Posterior cingulate gyrus (tissue), 11 donors: ENCODE measurements at places on chromosomes 7 and 10.

DNA sequence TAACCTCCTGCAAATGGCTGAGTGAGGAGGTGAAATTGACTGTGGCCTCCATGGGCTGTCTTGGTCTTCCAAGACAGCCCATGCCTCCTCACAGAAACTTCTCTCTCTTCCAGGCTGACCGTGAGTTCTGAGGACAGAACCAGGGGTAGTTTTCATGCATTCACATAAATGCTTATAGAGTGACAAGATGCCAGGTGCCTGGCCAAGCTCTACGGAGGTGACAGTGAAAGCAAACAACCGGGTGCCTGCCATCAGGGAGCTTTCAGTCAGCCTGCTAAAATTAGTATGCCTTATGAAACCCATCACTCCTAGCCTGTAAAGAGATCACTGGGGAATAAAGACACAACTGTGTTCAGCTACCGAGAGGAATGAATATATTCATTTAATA lies 919 bp upstream of the RHOBTB1 start:
- DNase-seq: no peak

DNA sequence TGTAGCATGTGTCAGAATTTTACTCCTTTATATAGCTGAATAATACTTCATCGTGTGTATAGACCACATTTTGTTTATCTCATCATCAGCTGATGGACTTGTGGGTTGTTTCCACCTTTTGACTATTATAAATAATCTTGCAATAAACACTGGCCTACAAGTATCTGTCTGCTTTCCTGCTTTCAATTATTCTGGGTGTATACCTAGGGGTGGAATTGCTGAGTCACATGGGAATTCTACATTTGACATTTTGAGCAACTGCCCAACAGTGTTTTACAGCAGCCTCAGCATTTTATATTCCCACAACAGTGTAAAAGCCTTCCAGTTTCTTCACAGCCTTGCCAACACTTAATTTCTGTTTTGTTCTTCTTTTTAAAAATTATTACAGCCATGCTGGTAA lies 200.3 kb upstream of the PRSS1 start:
- DNase-seq: no peak

DNA sequence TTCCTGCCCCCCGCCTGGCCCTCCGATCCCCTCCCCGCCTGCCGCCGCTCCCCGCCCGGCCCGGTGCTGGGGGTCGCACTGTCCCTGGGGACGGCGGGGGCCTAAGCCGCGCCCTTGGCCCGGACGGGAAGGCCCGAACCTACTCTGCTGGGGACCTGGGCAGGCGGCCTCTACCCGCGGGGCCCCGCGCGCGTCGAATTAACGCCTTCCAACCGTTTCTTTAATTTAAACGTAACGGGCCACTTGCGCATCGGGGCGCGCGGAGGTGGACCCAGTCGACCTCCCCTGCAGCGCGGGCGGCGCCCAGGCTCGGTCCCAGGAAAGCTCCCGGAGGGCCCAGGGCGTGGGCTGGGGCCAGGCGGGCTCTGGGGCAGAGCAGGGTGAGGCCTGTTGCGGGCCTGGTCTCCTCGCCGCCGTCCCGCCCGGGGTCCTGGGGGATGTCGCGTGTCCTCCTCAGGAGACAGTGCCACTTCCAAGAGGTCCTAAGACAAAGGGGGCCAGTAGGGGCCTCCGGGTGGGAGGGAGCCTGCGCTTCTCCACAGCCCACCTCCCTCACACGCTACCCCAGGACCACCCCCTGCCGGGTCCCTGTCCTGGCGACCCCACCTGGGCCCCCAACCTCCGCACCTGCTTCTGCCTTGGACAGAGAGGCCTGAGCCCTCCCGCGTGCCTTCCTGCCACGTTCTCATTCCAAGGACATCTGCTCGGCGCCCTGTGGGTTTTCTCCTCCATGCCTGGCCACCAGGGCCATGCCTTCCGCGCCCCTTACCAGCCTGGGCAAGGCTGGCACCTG lies 658 bp upstream of the PTPRN2 start:
- no peak for DNase-seq

DNA sequence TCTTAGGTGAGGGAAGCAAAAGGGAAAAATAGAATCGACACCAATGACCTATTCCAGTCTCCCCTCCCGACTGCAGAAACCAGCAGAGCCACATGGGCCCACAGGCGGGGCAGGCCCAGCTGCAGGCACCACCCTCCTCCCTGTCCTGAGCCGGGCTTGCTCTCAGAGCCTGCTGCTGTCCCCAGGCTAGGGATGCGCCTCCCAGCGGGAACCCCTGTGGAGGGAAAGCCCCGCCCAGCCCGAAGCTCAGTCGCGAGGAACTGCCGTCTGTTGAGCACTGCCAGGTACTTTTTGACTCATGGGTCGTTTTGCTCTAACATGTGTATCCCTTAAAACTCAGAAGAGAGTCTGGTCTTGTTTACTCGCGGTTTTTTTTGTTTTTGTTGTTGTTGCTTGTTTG lies 124.5 kb upstream of the RET start:
- no peak for DNase-seq

GRCh38 chr10:52720018-52720417 lies 52.6 kb downstream of the MBL2 start:
- DNase-seq: no peak

DNA sequence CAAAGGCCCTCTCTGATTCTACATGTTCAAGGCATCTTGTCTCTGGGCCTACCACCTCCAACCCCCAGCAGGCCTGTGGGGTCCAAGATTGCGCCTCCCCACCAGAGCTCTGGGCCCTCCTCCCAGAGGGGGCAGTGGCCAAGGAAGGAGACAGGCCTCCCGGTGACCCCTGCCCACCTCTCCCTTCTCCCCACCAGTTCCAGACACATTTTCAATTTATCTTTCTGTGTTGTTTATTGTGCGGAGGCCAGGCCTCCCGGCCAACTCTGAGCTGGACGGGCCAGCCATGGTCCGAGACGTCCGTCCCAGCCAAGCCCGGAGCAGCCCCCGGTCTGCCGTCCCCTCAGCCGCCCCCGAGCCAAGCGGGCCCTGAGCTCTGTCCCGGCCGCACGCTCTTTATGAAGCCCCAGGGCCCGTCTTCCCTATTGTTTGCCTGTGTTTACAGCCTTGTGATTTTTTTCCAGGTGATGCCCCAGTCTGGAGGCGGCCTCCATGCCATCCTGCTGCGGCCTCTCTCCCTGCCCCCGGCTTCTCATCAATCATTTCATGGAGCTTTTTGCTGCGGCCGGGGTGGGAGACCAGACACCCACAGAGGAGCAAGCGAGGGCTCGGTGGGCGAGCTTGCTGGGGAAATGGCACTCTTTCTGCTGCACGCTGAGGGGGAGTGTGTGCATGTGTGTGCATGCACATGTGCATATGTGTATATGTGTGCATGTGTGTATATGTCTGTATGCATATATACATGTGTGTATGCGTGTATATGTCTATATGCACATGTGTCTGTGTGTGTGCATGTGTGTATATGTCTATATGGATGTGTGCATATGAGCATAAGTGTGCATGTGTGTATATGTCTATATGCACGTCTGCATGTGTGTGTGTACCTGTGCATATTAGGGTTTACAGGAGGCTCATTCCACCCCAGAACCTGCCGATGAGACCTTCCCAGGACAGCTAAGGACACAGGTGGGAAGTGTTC lies 52.7 kb upstream of the ELN start:
- no peak for DNase-seq

- DNase-seq: no peak
Observed at GRCh38 chr7:55127622-55128081, 108.8 kb downstream of the EGFR start.

GRCh38 chr7:141660259-141660658 lies 41.7 kb downstream of the DENND11 start:
- peak; percentile 36 for DNase-seq

GRCh38 chr7:1028775-1029636 lies 15.3 kb upstream of the GPR146 start:
- peak; percentile 97 for DNase-seq

DNA sequence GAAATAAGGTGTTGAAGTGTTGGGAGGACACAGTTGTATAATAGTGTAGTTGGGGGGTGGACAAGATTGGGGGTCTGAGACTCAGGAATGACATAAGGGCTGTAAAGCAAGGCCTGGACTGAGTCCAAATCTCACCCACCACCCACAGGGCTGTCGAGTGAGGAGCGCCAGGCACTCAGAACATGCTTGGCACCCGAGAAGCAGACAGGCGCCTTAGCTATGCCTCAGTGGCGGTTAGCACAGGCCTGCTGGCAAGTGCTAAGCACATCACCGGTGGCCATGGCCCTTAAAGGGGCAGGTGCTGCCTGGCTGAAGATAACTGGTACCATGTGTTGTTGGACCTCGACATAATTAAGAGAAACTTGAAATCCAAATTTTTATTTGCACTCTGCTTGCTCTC lies 90.7 kb downstream of the COL13A1 start:
- DNase-seq: no peak

DNA sequence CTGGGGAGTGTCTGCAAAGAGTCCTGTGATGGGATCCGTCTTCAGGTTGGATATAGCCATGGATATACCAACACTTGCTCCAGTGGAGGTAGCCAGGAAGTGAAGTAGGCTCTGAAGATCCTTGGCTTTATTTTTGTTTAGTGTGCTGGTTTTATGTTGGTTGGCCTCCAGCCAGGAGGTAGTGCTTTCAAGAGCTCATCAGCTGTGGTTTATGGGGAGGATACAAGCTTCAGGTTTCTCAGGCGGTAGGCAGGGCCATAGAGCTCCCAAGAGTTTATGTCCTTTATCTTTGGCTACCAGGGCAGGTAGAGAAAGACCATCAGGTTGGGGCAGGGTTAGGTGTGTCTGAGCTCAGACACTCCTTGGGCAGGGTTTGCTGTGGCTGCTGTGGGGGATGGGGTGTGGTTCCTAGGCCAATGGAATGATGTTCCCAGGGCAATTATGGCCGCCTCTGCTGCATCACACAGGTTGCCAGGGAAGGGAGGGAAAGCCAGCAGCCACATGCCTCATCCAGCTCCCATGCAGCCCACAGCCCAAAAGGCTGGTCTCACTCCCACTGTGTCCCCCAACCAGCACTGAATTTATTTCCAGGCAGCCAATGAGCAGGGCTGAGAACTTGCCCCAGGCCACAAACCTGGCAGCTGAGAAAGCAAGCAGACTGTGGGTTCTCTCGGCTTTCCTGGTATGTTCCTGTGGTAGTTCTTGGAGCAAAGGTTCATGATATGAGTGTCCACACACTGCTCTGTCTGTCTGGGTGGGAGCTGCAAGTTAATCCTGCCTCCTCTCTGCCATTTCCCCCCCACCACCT lies 67.0 kb upstream of the PRLHR start:
- no peak for DNase-seq

DNA sequence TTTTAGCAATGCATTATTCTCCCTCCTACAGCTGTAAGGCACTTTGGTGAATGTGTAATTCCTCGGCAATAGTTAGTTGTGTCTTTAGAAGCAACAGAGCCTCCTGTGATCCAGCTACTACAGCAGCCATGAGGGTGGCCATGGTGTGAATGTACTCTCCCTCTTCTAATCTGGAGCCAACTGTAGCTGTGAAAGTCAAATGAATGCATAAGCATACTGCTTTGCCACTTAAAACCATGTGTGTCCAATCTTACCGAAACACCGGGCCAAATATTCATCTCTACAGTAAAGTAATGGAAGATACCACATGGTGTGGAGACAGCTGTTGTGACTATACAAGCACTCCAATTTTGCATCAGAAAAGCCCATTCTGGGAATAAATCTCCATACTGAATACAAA lies 195.0 kb downstream of the DNAJC1 start:
- no peak for DNase-seq

DNA sequence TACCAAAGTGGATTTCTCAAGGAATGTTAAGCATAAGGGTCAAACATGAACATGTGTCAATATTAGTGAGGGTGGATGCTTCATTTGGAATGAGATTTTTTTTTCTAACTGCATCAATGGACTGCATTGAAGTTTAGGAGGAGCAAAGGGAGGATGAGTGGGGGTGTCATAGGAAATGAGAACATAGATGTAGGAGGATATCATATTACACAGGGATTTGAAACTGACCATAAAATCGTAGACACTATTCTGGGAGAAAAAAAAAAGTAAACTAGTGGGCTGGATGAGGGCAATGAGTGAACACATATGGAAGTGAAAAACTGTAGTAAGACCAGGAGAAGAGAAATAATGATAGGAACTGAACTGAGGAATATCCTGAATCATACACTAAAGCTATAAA lies 109.4 kb downstream of the SEMA3A start:
- DNase-seq: no peak

DNA sequence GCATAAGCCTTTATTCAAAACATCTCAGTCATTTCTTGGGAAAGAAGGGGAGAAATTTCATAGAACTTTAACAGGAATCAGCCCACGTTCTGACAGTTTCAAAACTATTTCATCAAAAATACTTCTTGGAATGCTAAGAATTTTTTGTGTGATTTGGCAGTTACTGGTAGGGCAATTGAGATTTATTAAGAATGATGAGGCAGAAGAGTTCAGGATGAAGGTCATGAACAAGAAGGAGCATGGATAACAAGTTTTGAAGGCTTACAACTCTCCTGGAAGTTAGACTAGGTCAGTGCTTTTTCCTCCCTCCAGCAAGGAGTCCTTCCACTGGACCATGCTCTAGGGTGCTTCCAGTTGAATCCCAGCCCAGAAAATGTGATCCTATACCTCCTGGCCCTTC lies 569.9 kb downstream of the ANKRD7 start:
- no peak for DNase-seq

- DNase-seq: no peak
Observed at GRCh38 chr7:40899636-40900507, 765.1 kb downstream of the SUGCT start.

GRCh38 chr7:90972906-90973550 lies 291.2 kb upstream of the FZD1 start:
- DNase-seq: no peak

DNA sequence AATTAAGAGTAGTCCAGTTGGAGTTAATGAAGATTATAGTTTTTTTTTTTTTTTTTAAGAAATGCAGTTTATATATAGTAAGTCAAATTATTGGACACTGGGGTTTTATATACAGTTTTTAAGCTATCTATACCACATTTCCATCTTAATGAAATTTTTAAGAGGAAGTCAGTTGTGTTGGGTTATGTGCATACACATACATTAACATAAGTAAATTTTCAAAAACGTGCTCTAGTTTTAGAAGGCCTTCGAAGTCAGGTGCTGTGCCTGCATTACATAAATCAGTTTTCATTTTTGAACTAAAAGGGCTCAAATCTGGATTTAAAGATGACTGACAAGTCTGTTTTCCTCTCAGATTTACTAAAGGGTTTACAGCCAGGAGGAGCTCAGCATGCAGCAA lies 47.6 kb upstream of the FMC1 start:
- DNase-seq: no peak

DNA sequence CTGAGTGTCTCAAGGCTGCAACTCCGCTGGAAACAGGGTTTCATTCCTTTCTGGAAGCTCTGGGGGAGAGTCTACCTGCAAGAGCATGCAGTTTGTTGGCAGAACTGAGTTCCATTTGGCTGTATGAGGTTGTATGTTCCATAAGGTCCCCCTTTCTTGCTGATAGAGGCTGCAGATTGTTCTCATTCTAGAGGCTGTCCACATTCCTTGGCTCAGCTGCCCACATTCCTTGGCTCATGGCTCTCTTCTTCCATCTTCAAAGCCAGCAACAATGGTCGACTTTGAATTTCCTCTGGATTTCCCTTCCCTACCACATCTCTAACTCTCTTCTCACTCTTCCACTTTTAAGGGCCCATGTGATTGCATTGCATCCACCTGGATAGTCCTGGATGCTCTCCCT lies 147.3 kb upstream of the CDCA7L start:
- DNase-seq: no peak

GRCh38 chr7:37438906-37439652 lies 9.6 kb downstream of the ELMO1 start:
- DNase-seq: no peak

- no peak for DNase-seq
Observed at GRCh38 chr7:73435471-73436009, 2.0 kb downstream of the FZD9 start.

GRCh38 chr10:131242007-131242406 lies 69.5 kb downstream of the TCERG1L start:
- DNase-seq: no peak
